Cerebellum (tissue), 4 donors: ENCODE measurements at places on chromosomes 2 and 18.

DNA sequence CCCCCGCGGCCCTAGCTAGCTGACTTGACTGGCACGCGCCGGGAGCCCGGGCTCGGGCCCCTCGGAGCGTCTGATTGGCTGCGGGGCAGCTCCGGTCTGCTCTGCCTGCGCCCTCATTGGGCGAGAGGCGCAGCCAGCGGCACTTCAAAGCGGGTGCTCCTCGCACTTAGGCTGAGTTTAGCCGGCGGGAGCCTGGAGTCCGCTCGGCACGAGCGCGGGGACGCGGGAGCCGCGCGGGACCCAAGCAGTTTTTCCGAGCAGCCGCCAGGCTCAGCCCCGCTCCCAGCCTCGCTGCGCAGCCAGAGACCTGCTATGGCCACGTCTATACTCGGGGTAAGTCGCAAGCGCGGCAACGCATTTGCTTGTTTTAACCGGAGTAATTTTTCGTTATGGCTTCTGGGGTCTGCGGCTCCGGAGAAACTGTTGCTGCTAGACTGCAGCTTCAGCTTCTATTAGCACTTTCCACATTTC lies at the start of gene SP9:
Gene SP9, plus strand, starts transcription at position 174 of the 471 bp plus-strand sequence. Its CDS starts 139 bp downstream, at position 313.
- DNase-seq, result no peak

GRCh38 chr2:240974771-240975572 lies 23.4 kb upstream of the SNED1 start:
- DNase-seq, result no peak

GRCh38 chr18:75215663-75216062 lies 5.1 kb downstream of the TSHZ1 start:
- DNase-seq, result no peak

GRCh38 chr2:233789554-233789953 lies 11.4 kb downstream of the MROH2A start:
- DNase-seq, result no peak

GRCh38 chr2:64295326-64296139 lies 151.3 kb upstream of the PELI1 start:
- no peak for DNase-seq

DNA sequence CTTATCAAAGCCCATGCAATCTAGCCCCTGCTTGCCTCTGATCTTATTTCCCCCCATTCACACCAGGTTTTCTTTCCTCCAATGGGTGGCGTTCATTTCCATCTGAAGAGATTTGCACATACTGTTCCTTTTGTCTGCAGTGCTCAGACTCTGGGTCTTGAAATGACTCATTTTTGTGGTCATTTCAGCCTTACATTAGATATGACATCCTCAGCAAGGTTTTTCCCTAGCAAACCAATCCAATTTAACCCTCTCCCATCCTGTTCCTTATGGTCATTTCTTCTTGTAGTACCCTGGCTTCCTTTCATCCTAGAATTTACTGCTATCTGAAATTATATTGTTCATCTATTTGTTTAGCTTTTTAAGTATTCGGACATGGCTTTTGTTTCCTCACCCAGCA lies 42.5 kb upstream of the SCN1A start:
- DNase-seq, result no peak

- DNase-seq, result no peak
These were observed 294.1 kb downstream of the BCL2 start for GRCh38 chr18:63025251-63026090.
